ENCODE measurements at places on chromosomes 13 and 19.
A peak's percentile ranks its signal among the peaks of the same experiment; 100 is the strongest.

DNA sequence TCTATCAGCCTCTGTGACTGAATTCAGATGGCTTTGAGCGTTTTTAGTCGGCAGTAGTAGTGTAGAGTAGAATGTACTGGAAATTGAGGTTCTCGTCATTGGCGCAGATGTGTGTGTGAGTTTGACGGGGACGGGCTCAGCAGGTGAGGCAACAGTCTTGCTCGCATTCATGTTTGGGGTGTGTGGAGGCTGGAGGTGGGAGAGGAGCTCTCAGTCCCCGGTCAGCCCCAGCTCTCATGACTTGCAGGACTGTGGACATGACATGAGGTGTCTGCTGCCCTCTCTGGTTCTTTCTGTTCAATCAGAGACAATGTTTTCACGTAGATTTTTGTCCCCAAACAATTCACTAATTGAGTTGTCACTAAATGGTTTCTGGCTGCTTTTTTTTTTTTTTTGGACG is 57.2 kb downstream of the ING1 start:
- no peak for DNase-seq

- DNase-seq, result no peak
Measured at GRCh38 chr13:63198071-63198470, 1782.4 kb upstream of the PCDH20 start.

GRCh38 chr13:26440111-26440510 is 117.4 kb upstream of the WASF3 start:
- DNase-seq, result no peak

DNA sequence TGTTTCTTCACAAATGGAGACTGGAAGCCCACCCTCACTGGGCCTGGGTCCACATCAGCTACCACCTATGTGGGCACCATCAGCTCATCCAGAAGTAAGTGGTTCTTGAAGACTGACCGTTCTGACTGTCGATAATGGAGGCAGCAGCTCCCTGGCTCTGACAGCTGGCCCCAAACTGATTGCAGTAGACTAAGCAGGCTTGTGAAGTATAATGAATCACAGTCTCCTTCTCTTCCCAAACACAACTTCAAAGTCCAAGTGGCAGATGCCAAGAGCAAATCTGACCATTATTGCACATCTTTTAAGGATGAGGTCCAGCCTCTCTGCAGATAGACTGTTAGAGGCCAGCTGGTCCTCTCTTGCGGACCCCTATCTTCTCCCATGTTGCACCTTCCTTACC is 574.4 kb upstream of the KLF12 start:
- no peak for DNase-seq

DNA sequence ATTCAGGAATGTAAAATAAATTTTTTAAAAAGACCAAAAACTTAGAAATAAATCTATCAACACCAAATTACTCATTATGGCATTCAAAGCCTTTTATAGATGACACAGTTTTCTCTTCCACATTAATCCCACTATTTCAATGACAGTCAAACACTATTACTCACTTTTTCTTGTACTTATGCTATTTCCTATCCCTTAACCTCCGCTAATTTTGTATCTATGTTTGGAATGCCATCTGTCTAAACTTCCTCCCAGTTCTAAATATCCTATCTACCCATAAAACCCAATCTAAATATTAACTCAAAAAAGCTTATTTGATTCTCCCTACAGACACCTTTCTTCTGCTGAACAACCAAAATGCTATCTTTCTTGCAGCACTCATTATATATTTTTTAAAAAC is 203.5 kb downstream of the ENOX1 start:
- DNase-seq, result no peak

GRCh38 chr13:87872813-87873212 is 201.6 kb downstream of the SLITRK5 start:
- no peak for DNase-seq

GRCh38 chr13:79379274-79379673 is 26.8 kb downstream of the RBM26 start:
- DNase-seq, result no peak

- no peak for DNase-seq
Measured at GRCh38 chr13:62678039-62678438, 1262.4 kb upstream of the PCDH20 start.

GRCh38 chr19:19606021-19606420 is 12.5 kb downstream of the PBX4 start:
- DNase-seq, result no peak

DNA sequence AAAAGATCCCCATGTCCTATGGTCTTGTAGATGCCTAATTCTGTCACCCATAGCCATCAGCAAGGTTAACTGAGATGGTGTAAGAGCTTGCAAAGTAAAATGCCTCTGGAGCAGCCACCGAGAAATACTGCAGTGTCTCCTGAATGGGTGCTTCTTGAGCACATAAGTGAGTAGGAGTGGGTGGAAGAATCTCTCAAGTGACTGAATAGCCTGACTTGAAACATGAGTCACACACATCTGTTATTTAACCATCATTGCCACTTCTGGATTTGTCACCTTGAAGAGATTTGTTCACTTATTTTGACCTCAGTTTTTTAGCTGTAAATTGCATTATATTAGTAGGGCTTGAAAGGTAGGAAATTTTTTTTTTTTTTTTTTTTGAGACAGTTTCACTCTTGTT is 2.3 kb downstream of the ZNF714 start:
- no peak for DNase-seq

DNA sequence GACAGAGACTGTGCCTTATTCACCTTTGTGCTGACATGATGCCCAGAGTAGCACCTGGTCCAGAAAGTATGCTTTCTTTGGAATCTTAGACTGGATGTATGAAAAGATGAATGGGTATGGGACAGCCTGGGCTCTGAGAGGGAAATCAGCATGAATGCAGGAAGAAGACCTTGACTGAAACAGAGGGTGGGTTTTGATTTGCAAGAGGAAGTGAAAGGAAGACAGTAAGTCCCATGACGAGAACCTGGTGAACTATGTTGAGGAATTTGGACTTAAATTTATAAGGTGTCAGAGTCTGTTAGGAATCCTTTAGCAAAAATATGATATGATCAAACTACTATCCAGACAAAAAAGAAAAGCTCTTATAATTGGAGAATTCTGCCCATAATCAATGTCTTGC is 301.9 kb downstream of the SPRY2 start:
- no peak for DNase-seq

DNA sequence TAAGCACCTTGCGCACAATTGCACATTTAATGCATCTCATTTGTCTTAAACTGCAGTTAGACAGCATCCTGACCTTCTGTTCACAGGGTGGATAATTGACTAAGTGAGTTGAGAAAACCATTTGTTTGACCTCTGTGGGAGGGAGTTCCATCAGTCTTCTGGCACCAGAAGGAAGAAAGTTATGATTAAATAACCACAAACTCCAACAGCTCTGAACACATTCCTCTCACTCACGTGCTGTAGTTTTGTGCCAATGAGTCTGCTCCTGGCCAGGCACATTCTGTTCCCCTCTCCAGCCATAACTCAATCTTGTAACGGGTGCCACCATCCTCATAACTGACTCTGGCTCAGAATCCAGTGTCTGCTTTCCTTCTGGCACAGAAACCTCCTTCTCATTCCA is 817.2 kb downstream of the SLITRK1 start:
- no peak for DNase-seq

DNA sequence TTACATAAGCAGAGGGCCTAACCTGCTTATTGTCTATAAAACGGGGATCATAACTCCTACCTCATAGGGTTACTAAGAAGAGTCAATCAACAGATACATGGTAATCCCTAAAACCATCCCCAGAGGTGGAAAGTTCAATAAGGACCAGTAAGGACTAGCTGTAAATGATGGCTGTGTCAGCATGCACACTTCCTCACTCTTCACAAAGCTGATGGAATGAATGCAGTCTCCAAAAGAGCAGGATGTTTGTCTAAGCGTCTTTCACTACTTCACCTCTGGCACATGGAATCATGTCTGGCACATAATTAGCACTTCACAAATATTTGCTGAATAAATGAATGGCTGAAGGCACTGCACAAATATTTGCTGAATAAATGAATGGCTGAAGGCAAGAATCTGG is 134.2 kb downstream of the MIPEP start:
- no peak for DNase-seq

- no peak for DNase-seq
Measured at GRCh38 chr13:30039511-30039911, 189.1 kb upstream of the UBL3 start.

- DNase-seq, result no peak
Measured at GRCh38 chr13:33454844-33455705, 169.5 kb upstream of the STARD13 start.

- no peak for DNase-seq
Measured at GRCh38 chr19:17764348-17764747, 13.1 kb downstream of the FCHO1 start.

DNA sequence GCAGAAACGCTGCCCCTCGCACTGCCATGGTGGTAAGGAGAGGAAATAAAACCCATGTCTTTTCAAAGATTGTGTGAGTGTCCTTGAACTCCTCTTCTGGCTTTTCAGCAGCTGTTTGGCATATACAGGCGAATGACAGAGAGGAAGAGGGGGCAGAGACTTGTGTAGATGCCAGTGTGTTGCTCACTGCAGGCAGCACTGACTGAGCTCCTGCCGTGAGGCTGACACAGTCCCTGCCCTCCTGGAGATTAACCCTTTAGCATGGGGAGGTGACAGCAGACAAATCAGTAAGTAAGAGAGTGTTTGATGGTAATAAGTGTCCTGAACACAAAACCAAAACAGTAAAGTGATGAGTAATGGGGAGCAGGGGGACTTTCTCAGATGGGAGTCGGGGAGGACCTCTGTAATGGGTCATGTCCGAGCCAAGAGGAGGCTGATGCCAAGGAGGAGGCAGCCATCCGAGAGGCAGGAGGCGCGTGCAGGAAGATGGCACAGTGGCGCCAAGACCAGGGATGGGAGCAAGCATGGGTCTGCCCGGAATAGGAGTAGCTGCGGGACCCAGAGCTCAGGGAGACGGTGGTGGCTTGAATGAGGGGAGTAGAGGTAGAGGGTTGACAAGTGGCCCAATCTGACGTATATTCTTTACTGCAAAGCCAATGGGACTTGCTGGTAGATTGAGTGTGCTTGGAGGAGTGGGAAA is 182.2 kb downstream of the FOXO1 start:
- no peak for DNase-seq

GRCh38 chr13:40503966-40504591 is 162.4 kb downstream of the FOXO1 start:
- no peak for DNase-seq

DNA sequence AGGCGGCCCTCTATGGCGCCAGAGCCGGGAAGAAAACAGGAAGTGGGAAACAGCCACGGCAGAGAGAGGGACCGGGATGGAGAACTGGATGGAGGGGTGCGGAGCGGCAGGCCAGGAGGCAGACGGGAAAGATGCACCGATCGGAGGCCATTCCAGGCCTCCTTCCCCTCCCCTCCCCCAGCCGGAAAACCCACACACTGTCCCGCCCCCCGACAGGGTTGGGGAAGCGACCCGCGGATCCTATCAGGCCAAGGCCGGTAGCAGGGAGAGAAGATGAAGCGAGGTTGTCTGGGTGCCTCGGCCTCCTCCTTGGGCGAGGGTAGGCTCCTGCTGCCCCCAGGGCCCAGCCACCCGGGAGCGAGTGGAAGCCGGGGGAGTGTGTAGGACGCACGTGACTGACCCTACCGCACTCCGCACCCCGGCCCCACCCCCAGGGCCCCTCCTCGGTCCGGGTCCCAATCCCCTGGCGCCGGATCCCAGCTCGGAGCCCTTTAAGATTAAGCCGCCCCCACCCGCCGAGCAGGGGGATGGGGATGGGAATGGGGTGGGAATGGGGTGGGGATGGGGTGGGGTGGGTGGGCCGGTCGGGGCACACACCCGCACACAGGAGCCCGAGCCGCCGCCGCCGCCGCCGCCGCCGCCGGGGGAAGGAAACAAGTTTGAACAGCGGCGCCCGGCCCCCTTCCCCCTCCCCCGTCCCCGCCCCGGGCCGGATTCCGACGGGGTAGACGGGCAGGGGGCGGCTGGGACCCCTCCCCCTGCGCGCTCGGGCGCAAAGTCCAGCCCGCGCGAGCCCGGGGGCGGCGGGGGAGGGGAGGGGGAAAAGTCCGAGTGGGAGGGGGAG is 1.5 kb downstream of the ERF start:
- DNase-seq, result peak; percentile 57

DNA sequence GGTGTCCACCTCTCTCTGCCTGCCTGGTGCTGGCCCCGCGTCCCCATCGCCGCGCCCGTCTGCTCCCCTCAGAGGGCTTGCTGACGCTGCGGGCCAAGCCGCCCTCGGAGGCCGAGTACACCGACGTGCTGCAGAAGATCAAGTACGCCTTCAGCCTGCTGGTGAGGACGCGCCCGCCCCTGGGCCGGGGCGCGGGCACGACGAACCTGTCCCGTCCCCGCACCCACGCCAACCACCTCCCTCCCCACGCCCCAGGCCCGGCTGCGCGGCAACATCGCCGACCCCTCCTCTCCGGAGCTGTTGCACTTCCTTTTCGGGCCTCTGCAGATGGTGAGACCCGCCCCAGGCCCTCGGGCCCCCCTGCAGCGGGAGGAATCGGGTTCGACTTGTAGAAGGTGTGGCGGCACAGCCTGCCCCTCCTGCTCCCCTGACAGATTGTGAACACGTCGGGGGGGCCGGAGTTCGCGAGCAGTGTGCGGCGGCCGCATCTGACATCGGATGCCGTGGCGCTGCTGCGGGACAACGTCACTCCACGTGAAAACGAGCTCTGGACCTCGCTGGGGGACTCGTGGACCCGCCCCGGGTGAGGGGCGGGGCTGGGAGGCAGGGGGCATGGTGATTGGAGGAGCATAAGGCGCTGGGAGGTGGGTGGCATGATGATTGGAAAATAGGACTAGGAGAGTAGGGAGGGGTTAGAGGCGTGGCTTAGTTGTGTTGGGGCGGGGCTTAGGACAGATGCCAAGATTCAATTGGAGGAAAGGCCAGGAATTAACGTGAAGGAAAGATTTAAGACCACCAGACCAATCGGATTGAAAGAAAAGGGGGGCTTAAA is 6.6 kb downstream of the EPS8L1 start:
- DNase-seq, result peak; percentile 94

DNA sequence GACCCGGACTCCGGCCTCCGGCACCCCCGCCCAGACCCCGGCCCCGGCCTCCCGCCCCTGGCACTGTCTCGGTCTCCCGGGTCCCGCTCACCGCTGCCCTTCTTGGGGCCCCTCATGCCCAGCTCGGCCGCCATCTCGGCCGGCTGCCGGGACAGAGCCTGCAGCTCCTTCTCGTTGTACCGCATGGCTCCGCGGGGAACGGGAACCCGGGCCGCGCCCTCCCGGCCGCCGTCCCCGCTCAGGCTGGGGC is 140 bp downstream of the PLEKHJ1 start:
- no peak for DNase-seq

Data from GDM1 (cell line).